ENCODE measurements at places on chromosomes 13 and 19. TPM values are rescaled to one million over a fixed set of nuclear protein-coding genes. Genes with fewer than 3 reads are reported as not detected.

DNA sequence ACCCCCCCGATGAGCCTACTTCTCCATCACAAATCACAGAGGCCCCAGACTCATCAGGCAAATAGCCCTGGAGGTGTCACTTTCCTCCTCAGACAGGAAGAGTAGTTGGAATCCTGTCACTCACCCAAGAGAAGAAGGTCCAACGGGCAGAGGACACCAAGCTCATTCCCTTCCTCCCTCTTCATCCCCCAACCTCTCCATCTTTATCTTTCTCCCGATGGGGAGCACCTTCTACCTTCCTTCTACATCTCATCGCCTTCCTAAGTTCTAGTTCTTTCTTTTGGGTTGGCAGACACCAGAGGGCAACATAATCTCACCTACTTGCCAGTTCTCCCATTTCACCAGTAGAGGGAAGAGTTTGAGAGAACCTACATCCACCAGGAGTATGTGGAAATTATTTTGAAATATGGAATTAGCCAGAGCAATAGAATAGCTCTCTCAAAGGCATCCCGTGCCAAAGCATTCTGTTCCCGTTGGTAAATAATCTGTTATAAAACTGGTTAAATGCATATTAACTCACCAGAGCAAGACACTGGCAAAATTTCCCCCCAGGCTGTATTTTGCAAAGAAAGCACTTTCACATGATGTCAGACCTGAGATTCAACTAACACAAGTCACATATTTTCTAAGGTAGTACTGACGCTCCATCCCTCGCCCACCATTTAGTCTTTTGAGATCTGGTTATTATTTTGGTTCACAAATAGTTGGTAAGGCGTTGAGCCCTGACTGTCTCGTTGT, 55.0 kb downstream of the ZIC5 start:
- H3K27me3 ChIP-seq = peaks cover 9% of the 10 kb centered on the region
- DNase-seq = no peak
- H3K4me1 ChIP-seq = no peaks in the 10 kb centered on the region

The ZNF66 gene
- 1.7 TPM for total RNA-seq

The CYP4F2 gene
- not detected for total RNA-seq

DNA sequence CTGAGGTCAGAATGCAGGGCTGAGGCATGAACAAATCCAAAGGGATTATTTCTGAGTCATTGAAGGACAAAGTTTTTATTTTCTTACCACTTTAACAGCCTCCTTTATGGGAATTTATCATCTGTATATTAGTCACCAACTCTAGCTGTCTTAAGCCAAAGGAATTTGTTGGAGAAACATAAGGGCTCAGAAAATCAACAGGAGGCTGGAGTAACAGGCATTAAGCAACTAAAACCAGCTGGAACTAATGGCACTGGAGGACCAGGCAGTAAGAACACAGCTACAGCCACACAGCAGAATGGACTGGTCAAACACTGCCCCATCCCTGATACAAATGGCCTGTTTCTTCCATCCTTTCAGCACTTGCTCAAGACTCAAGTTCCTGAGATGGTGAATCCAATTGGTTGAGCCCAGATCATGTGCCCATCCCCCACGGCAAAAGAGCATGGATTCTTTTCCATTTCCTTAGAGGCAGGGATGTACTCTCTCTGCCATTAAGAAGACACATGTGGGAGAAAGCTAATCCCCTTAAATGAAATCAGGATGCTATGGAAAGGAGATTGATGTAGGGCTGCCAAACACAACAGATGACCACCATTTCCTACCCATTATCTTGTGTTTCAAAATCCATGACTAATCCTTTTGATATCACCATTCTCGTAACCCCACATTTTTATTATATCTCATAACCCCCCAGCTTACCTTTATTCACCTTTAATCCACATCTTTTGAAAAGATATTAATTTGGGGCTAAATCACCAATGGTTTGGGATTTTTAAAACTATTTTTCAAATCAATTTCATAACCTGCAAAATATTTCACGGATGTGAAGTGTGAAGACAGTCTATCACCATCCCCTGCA, 157.0 kb upstream of the FNDC3A start:
- peaks cover 7% of the 10 kb centered on the region for H3K4me1 ChIP-seq
- no peak for DNase-seq
- H3K27me3 ChIP-seq = no peaks in the 10 kb centered on the region
- no peak overlapping the region for H3K4me3 ChIP-seq
- no peak overlapping the region for H3K27ac ChIP-seq

- H3K27me3 ChIP-seq = no peaks in the 10 kb centered on the region
- no peak for DNase-seq
- H3K4me1 ChIP-seq = no peaks in the 10 kb centered on the region
- no peak overlapping the region for H3K4me3 ChIP-seq
- no peak overlapping the region for H3K27ac ChIP-seq
Observed at GRCh38 chr13:30486230-30487074, 20.7 kb upstream of the HMGB1 start.

DNA sequence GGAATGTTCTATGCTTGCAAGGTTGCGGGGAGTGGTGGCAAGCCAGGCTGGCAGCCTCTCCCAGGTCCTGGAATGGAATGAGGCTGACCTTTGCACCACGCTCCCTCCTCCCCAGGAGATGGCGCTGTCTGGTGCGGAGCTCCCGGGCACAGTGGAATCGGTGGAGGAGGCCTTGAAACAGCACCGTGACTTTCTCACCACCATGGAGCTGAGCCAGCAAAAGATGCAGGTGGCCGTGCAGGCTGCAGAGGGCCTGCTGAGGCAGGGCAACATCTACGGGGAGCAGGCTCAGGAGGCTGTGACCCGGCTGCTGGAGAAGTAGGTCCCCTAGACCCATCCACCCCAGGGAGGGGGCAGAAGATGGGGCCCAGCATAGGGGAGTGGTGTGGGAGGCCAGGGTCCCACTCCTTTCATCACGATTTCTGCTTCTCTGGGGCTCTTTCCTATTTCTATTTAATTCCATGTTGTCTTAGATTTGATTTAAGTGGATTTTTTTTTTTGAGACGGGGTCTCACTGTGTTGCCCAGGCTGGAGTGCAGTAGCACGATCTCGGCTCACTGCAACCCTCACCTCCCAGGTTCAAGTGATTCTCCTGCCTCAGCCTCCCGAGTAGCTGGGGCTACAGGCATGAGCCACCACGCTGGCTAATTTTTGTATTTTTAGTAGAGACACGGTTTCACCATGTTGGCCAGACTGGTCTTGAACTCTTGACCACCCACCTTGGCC, 53.2 kb upstream of the SHKBP1 start:
- H3K4me3 ChIP-seq = no peak overlapping the region
- H3K36me3 ChIP-seq = no peaks in the 10 kb centered on the region
- peaks cover 10% of the 10 kb centered on the region for H3K27me3 ChIP-seq
- H3K4me1 ChIP-seq = peaks cover 7% of the 10 kb centered on the region
- no peak for DNase-seq

- H3K27me3 ChIP-seq = no peaks in the 10 kb centered on the region
- H3K4me1 ChIP-seq = no peaks in the 10 kb centered on the region
- peak overlapping the region; percentile 57 for H3K27ac ChIP-seq
- H3K36me3 ChIP-seq = no peaks in the 10 kb centered on the region
- no peak for DNase-seq
- H3K4me3 ChIP-seq = no peak overlapping the region
Observed at GRCh38 chr19:31329819-31330218, 19.4 kb downstream of the TSHZ3 start.

GRCh38 chr19:29620931-29621351, 14.9 kb downstream of the POP4 start:
- H3K4me1 ChIP-seq = no peaks in the 10 kb centered on the region
- no peaks in the 10 kb centered on the region for H3K36me3 ChIP-seq
- no peak overlapping the region for H3K4me3 ChIP-seq
- no peaks in the 10 kb centered on the region for H3K27me3 ChIP-seq
- H3K27ac ChIP-seq = no peak overlapping the region

GRCh38 chr13:111846391-111847159, 220.4 kb upstream of the SOX1 start:
- H3K27me3 ChIP-seq = no peaks in the 10 kb centered on the region
- no peak overlapping the region for H3K4me3 ChIP-seq
- no peak overlapping the region for H3K27ac ChIP-seq
- no peaks in the 10 kb centered on the region for H3K36me3 ChIP-seq
- no peak for DNase-seq

The MYPOP gene
- 3.6 TPM for total RNA-seq

GRCh38 chr13:95535243-95535642, 17.3 kb upstream of the CLDN10 start:
- no peaks in the 10 kb centered on the region for H3K36me3 ChIP-seq
- no peaks in the 10 kb centered on the region for H3K4me1 ChIP-seq
- no peak overlapping the region for H3K27ac ChIP-seq
- no peak for DNase-seq
- H3K27me3 ChIP-seq = no peaks in the 10 kb centered on the region

DNA sequence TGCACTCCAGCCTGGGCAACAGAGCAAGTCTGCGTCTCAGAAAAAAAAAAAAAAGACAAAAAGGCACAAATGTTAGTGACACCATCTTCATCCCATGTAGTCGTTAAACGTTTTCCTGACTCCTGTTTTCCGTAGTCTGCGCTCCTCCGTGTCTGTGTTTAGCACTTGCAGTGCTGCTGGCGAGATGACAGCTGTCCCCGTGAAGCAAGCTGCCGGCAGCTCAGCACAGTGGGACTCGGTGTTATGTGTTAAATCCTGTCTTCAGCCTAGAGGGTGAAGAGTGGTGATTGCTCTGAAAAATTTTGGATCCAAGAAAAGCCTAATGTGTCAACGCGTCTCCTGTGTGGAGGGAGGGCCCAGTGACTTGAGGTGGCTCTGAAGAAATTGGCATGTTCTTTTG, 18.4 kb downstream of the UBXN6 start:
- no peak overlapping the region for H3K27ac ChIP-seq
- no peaks in the 10 kb centered on the region for H3K36me3 ChIP-seq
- no peak overlapping the region for H3K4me3 ChIP-seq
- DNase-seq = no peak

The CSNK1G2 gene
- total RNA-seq = 49.9 TPM

DNA sequence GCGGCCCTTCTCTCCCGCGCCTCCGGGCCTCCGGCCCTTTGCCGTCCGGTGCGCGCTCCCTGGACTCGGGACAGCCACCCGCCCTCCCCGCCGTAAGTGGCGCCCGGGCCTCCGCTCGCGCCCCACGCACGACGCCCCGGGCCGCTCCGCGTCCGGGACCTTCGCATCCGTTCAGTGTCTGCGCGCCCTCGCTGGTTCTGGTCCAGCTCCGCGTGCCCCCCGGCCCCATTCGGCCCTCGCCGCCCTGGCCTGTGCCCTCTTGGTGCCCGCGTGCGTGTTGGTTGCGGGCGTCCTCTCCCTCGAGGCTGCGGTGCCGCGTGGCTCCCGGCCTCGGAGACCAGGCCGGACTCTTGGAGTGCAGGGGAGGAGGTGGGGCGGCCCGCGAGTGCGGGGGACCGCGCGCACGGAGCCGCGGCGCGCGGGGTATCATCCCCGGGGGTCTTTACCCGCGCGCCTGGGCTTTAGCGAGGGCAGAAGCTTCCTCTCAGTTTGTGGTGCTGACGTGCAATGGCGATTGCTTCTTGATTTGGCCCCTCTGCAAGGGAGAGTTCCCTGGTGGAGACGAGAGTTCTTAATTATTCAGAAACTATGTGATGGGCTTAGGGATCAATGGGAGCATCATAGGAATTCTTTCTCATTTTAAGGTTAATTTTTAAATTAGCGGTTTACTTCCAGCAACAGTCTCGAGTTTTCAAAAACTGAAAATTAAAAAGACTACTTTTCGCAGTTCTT, 757 bp downstream of the WASF3 start:
- DNase-seq = no peak
- peak overlapping the region; percentile 80 for H3K4me3 ChIP-seq

The ZNF616 gene
- 5.1 TPM for total RNA-seq

The IGSF23 gene
- not detected for total RNA-seq

- H3K27me3 ChIP-seq = no peaks in the 10 kb centered on the region
- peak within 1 kb of the TSS; percentile 70 for H3K4me3 ChIP-seq
- H3K4me1 ChIP-seq = peaks cover 20% of the 10 kb centered on the region
- H3K36me3 ChIP-seq = no peaks in the 10 kb centered on the region
- peak; percentile 97 for DNase-seq
Observed at GRCh38 chr19:11964858-11965645, at the start of gene ZNF763. TSS of gene ZNF763 (plus strand) at chr19:11965040. CDS start at chr19:11965209, 169 bp downstream.

DNA sequence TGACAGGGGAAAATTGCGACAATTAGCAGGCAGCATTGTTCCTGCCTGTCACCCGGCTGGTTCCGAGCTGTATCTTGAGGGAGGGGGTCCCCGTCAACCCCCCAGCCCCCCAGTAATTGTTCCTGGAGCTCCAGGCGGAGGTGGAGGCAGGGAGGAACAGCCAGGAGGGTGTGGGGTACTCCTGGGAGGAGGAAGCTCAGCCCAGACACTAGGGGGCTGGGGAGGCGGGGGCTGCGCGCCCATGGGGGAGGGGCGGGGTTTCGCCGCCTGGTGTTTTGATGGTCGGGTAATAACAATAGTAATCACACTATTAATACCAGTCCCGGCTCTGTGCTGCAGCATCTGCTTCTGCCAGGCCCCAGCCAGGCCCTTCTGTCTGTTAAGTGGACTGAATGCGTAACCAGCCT, 8.6 kb downstream of the NPAS1 start:
- H3K27ac ChIP-seq = no peak overlapping the region
- no peaks in the 10 kb centered on the region for H3K4me1 ChIP-seq
- H3K27me3 ChIP-seq = peaks cover 24% of the 10 kb centered on the region
- H3K36me3 ChIP-seq = no peaks in the 10 kb centered on the region
- H3K4me3 ChIP-seq = no peak overlapping the region
